Sciatic nerve (tissue), 2 donors: ENCODE measurements at places on chromosomes 3 and 15.

DNA sequence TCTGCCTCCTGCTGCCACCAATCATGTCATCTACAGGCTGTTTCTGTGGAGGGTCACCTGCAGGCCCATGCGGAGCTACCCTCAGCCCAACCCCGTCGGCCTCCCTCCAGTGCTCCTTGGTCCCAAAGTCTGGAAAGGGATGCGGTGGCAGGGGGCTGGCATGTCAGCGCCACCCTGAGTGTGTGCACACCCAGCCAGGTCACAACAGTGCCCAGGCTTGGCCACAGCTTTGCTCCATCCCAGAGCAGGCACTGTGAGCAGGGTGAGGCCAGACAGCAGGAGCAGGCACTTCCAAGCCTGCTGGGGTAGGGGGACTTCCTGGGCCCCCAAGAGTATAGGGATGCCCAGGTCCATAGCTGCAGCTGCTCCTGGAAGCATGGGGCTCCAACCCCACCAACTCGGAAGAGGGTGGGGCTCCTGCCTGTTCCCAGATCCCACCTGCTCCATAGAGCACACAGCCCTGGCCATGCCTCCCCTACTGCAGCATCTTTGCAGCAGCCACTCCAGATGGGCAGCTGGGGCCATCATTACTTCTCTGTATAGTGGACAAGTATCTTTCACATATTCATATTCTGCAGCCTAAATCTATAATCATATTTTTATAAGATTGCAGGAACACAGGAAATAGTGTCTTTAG is 109.3 kb downstream of the CBLB start:
- no peak for DNase-seq

DNA sequence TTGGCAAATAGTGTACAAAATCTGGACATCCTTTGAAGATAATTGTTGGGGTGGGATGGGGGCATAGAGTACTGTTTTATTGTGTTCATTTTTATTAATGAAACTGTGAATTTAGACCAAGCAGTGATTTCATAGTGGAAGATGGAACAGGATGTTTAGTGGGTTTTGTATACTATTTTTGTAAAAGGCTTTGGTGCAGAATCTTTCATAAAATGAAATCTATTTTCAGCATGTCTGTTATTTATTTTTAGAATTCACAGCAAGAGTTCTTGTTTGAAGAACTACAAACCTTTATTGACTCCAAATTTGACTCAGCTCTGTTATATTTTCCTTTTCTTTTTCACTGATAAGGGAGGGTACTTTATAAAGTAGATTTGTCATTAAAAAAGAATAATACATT is 145.4 kb downstream of the AKAP13 start:
- DNase-seq, result no peak

DNA sequence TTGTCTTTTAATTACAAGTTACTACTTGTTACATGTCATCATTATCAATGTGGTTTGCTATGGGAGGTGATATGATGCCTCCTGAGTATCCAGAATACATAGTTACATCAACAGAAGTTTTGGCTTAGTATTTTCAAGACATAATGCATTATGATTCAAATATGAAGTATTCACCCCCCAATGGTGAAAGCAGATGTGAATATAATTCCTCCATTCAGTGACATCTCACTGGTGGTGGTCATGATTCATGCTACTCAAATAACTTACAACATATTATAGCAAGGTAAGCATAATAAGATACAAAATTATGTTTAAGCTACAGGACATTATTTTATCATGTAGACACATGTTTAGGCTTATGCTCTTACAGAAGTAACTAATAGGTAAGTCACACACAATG is 34.9 kb upstream of the TTBK2 start:
- no peak for DNase-seq

DNA sequence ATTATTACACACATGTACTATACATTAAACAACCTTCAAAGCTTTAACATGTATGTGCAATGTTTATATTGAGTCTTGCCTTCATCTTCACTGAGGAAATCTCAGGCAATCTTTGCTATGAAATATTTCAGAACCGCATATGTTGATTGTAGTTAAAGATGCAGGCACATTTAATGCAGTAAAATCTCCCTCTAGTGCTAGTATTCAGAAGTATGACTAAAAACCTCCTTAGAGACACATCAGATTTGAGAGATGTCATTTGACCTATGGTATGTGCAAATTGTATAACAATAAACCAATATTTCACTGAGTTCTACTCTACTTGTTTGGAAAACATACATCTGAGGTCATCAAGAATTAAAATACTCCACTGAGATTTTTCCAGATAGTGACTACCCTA is 123.8 kb upstream of the C15orf61 start:
- no peak for DNase-seq

DNA sequence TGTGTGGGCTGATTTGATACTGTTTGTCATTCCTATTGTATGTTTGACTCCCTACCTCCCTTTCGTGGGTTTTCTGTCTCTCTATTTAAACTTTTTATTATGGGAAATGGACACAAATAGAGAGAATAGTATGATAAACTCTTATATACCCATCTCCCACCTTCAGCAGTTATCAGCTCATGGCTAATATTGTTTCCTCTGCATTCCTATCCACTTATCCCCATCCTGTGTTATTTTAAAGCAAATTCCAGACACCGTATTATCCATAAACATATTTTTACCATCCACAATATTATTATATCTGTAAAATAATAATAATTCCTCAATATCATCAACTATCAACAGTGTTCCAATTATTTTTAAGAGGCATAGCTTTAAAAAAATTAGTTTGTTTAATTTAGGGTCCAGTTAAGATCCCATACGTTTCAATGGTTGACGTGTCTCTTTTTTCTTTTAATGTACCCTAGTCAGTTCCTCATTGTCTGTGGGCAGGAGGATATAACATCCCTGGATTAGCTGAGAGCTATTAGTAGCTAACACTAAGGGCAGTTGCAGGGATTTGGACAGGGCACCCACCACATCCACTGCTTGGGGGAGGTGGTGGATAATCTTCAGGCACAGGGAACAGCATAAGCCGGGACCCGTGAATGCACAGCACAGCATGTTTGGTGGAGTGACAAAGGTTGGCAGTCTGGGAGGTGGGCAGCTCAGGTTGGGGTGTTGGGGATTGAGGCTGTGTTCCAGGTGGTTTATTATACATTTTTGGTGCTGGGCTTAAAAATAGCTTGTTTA is 23.5 kb downstream of the PLCL2 start:
- no peak for DNase-seq

GRCh38 chr3:153130312-153130977 is 31.6 kb upstream of the RAP2B start:
- DNase-seq, result no peak

- no peak for DNase-seq
Observed at GRCh38 chr3:60189304-60189703, 1061.9 kb downstream of the FHIT start.

- DNase-seq, result no peak
Observed at GRCh38 chr3:188682316-188682715, 489.5 kb upstream of the TPRG1 start.

GRCh38 chr15:101664303-101664913 is 12.2 kb upstream of the TM2D3 start:
- DNase-seq, result no peak

DNA sequence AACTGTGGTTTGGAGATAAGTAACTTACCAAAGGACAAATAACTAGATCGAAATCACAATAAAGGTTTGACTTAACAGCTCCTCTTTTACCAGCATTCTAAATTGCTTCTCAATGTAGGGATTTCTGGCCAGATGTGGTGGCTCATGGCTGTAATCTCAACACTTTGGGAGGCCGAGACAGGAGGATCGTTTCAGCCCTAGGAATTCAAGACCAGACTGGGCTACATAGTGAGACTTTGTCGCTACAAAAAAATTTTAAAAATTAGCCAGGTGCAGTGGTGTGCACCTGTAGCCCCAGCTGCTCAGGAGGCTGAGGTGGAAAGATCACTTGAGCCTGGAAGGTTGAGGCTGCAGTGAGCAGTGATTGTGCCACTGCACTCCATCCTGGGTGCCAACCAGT is 17.4 kb upstream of the IGF2BP2 start:
- DNase-seq, result no peak

- DNase-seq, result no peak
Observed at GRCh38 chr3:8838234-8838633, 68.8 kb upstream of the OXTR start.

DNA sequence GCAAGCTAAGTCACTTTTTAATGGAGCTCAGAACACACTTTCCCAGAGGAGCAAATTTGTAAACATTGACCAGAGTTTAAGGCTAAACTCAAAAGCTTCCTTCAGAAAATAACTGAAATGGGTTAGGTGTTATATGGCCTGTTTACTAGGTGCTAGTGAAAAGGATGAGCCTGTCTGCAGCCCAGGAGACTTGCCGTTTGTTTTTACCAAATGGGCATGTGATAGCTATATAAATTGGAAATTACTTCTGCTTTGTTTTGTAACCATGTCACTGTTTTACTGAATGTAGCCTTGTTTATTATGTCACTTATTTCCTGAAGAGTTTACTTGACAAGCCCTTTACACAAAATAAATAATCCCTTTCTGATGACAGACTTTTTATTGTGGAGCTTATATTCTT is 109.4 kb upstream of the THSD4 start:
- no peak for DNase-seq
